ENCODE measurements at places on chromosomes 4 and X.

DNA sequence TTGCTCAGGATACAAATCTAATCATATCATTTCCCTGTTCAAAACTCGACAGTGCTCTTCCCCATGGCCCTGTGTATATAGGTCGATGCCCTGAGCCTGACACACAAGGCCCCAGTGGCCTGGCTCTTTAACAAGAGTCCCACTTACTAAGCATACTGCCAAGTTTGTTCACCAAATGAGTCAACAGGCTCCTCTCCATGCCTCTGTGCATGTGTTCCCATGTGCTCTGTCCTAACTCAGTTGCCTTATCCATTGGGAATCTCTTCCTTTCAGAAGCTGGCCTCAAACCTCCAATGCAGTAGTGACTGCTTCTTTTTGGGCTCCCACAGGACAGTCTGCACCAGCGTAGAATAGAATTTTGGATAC is 18.9 kb upstream of the CXCR3 start:
- no peak for DNase-seq

DNA sequence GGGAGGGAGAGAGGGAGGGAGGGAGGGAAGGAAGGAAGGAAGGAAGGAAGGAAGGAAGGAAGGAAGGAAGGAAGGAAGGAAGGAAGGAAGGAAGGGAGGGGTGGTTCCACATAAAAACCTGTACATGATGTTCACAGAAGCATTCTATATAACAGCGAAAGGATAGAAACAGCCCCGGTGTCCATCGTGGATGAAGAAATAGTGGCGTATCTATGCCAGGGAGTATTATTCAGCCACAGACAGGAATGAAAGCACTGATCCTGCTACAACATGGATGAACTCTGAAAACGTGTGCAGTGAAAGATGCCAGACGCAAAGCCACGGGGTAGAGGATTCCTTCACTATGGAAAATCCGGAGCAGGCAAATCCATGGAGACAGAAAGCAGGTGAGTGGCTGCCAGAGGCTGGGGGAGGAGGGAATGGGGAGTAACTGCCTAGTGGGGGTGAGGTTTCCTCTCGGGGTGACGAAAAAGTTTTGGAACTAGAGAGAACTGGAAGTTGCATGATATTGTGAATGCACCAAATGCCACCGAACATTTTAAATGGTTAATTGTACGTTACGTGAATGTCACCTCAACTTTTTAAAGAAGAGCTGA is 92.2 kb downstream of the ABLIM2 start:
- no peak for DNase-seq

GRCh38 chrX:124415115-124415800 is 68.9 kb downstream of the SH2D1A start:
- no peak for DNase-seq

- DNase-seq = no peak
Observed at GRCh38 chr4:140579278-140579677, 10.5 kb upstream of the UCP1 start.

- no peak for DNase-seq
Observed at GRCh38 chr4:15690020-15690809, 8.6 kb downstream of the FAM200B start.

- no peak for DNase-seq
Observed at GRCh38 chr4:126513596-126513995, 1119.2 kb upstream of the INTU start.

DNA sequence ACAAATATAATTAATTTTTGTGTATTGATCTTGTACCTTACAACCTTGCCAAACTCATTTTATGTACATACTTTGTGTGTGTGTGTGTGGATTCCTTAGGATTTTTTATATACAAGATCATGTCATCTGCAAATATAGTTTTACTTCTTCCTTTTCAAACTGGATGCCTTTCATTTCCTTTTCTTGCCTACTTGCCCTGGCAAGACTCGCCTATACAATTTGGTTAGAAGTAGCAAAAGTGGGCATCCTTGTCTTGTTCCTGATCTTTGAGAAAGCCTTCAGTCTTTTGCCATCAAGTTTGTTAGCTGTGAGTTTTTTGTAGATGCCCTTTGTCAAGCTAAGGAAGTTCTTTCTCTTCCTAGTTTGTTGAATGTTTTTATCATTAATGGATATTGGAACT is 30.5 kb downstream of the RUFY3 start:
- no peak for DNase-seq

DNA sequence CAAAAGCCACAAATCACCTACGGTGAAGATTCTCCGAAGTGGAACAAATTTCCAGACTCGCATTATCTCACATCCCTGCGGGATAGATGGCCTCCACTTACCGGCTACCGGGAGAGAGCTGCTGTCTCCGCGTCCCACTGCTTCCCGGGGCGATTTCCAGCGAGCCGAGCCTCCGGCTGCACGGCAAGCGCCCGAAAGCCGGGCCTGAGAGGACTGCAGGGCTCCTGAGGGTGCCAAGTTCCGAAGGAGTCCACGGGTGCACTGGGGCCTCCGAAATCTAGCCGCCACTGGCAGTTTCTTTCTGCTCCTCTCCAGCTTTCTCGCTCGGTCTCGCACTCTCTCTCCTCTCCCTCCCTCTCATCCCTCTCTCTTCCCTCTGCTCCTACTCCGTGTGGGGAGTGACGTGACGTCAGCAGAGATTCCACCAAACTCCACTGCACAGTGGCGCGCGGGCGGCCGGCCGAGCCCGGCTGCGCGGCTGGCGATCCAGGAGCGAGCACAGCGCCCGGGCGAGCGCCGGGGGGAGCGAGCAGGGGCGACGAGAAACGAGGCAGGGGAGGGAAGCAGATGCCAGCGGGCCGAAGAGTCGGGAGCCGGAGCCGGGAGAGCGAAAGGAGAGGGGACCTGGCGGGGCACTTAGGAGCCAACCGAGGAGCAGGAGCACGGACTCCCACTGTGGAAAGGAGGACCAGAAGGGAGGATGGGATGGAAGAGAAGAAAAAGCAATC is 14.0 kb upstream of the PITX2 start:
- DNase-seq = no peak

DNA sequence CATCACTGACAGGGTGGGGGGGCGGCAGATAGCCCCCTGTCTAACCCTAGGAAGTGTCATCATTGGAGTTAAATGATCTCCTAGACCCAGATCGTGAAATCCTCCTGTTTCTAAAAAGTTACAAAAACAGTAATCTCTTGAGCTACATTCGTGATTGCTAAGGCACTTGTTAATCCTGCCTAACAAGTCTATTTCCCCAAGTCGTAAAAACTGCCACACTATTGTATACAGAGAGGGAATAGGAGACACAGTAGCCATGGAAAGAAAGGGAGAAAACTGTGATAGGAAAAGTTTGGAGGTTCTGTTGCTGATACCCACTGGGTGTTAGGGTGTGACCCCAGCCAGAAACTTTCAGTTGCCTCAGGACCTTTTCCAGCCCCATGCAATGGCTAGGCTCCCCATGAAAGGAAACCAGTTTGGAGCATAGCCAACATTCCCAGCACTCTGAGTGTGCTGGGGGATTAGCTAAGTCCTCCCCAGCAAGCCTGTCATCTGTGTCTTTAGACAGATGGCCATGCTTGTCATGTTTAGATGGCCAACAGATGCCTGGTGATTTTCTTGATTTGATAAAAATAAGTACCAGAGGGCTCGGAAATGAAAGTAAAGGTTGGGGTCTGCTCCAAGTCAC is 63.3 kb upstream of the ANXA10 start:
- DNase-seq = no peak

DNA sequence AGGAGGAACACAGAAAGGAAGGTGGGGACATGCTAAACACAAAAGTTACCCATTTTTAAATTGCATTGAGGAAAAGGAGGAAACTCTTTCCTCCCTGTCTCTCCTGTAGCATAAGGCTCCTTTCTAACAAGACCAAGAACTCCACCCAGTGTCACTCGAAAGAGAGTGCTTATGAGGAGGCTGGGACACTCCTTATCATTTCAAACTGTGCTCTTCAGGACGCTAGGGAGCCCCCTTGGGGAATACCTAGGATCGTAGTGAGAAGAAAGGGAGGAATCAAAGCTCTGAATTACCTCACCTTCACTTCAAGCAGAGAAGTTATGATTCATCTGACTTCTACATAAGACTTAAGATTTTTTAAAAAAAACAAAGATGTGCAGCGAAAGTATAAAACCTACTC is 65.5 kb downstream of the F9 start:
- no peak for DNase-seq

- no peak for DNase-seq
Observed at GRCh38 chr4:39574946-39575345, 47.7 kb upstream of the UGDH start.

DNA sequence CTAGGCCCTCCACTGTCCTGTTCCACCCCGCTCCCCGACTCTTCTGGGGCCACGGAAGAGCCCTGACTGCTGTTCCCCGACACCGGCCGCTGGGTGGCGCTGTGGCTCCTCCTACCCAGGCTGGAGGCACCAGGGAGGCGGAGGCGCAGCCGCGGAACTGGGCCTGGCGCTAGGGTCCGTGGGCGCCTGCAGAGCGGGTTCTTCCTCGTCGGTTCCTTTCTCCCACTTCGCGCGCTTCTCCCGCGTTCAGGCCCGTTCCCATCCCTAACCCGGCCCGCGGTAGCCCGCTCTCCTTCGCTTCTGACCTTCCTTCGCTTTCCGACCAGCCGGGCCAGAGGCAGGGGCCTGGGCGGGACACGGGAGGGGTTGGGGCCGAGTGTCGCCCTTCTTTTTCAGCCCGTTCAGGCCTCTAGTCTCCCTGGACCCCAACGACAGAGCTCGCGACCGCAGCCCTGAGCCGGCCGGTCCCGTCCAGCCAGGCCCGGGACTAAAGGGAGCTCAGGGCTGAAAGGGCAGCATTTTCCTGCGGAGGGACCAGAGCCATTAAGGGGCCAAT is 34.3 kb downstream of the NALF2 start:
- peak; percentile 64 for DNase-seq

- DNase-seq = no peak
Observed at GRCh38 chr4:182227611-182228010, 15.6 kb upstream of the TENM3 start.

- DNase-seq = no peak
Observed at GRCh38 chrX:10244915-10245622, 88.3 kb downstream of the CLCN4 start.

DNA sequence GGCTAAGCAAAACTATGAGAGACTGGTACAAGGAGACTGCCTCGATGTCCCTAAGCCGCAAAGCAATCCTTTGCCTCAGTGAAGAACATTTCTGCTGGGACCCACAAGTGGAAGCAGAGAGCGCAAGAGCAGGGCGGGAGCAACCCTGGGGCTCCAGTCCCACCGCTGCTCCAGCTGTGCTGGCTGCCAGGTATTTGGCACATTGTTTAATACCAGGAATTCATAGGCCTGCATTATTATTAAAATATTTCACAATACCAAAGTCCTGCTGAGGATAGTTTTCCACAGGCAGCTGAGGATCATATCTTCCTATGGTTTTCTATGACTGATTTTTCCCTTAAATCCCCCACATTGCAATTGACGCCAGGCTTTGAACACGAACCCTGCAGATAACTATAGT is 163.5 kb upstream of the TLL1 start:
- no peak for DNase-seq

- no peak for DNase-seq
Observed at GRCh38 chr4:144480068-144480467, 165.9 kb upstream of the HHIP start.

DNA sequence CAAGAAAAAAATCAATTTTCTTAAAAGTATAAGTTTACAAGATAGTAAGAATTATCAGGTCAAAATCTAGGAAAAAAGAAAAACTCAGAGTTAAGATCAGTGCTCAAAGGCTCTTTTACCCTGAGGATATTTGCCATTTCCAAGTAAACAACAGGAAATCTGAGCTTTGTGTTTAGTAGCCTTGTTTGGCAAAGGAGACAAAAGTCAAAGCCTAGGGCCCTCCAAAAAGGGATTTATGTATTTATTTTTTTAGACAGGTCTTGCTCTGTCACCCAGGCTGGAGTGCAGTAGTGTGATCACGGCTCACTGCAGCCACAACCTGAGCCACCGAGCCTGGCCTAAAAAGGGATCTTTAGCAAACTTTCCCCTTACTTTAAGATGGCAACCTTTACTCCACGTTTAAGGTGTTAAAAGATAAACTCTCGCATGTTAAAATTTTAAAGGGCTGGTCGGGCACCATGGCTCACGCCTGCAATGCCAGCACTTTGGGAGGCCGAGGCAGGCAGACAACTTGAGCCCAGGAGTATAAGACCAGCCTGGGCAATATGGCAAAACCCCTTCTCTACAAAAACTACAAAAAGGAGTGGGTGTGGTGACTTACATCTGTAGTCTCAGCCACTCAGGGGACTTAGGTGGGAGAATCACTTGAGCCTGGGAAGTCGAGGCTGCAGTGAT is 21.3 kb upstream of the OPHN1 start:
- no peak for DNase-seq

GRCh38 chr4:62077406-62077805 is 877.3 kb downstream of the ADGRL3 start:
- no peak for DNase-seq

GRCh38 chr4:80305466-80305865 is 30.1 kb upstream of the CFAP299 start:
- no peak for DNase-seq

- DNase-seq = no peak
Observed at GRCh38 chr4:155047755-155048154, 160.7 kb upstream of the NPY2R start.

DNA sequence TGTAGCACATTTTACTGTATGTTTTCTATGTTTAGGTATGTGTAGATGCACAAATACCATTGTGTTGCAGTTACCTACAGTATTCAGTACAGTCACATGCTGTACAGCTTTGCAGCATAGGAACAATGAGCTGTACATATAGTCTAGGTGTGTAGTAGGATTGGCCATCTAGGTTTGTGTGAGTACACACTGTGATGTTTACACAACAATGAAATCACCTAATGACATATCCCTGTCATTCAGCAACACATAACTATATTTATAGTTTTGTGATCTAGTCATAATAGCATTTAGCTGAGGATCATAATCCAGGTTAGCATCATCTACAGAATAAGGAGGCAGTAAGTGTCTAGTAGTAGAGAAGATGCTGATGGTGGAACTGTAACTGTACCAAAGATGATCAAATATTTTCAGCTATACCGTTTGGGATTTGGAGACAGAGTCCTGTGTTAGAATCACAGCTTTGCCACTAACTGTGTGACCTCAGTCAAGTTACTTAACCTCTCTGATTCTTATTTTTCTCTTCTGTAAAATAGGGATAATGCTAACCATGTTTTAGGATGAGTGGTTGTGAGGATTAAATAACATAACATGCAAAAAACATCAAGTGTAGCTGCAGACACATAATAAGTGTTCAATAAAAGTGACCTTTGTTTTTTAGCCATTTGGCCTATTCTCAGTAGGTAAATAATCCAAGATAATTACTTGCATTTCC is 73.3 kb downstream of the LIMCH1 start:
- no peak for DNase-seq

GRCh38 chr4:15398732-15399131 is 29.1 kb upstream of the C1QTNF7 start:
- no peak for DNase-seq

DNA sequence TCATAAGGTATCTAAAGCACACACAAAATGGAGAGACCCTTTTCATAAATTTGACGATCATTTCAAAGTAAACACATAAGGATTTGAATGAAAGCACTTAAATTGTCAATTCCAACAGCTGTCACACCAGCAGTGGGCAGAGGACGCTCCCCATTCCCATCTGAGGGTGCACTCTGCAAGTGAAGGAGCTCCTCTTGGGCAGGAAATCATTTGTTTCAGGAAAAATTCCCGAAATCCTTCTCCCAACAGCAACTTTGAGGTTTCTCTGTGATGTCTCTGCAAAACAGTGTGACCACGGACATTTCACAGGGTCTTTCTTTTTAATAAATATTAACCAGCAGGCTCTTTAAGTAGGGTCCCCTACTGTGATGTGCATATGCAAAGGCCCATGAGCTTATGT is 111.0 kb downstream of the EPHA5 start:
- DNase-seq = no peak

All from activated CD8-positive, alpha-beta memory T cell treated with anti-CD3 and anti-CD28 coated beads, Interleukin-2, amount 10 ng/mL, durations not matched to agents 7 days and 5 days (primary cell).